ENCODE measurements at places on chromosomes 13 and 19.

DNA sequence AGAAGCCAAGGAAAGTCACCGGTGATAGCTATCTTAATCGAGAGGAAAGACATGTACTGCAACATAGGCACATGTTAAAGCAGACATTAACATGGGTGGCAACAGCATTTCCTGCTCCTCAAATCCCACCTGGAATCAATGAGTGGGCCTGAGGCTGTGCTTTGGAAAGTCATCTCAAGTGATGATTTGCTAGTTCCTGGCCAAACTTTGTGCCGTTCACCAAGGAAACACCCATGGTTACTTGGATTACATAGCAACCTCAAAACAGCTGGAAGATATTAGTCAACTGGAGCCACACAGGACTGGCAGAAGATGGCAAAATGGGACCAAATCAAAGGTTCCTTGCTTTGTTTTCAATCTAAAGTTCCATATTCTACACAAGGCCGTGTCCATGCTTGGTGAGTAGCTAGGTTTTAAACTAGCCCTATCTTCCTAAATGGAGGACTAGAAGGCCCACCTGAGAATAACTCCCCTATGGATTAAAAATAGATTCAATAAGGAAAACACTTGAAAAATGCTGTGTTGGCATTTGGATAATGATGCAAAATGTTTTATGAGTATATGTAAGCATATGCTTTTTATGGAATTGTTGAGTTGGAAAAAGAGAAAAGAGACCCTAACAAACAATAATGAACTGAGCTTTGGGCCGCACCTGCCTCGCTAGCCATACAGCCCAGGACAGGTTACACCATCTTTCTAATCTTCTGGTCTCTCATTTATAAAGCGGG lies 144.5 kb downstream of the RGCC start:
- no peak for DNase-seq

DNA sequence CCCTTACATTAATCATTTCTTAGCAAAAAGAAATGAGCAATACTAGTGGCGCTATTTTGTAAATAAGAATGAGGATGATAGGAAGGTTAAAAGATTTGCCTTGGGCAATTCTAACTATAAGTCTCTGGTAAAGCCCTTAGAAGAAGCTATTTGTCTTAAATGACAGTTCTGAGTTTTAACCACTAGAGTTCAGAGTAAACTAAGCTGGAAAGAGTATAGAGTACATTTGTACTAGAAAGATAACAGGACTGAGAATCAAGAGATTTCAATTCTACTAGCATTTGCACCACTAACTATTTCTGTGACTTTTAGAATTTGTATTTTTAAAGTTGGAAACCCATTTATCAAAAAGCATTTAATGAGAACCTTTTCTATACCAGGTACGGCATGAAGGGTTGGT lies 750.3 kb downstream of the OLFM4 start:
- no peak for DNase-seq

DNA sequence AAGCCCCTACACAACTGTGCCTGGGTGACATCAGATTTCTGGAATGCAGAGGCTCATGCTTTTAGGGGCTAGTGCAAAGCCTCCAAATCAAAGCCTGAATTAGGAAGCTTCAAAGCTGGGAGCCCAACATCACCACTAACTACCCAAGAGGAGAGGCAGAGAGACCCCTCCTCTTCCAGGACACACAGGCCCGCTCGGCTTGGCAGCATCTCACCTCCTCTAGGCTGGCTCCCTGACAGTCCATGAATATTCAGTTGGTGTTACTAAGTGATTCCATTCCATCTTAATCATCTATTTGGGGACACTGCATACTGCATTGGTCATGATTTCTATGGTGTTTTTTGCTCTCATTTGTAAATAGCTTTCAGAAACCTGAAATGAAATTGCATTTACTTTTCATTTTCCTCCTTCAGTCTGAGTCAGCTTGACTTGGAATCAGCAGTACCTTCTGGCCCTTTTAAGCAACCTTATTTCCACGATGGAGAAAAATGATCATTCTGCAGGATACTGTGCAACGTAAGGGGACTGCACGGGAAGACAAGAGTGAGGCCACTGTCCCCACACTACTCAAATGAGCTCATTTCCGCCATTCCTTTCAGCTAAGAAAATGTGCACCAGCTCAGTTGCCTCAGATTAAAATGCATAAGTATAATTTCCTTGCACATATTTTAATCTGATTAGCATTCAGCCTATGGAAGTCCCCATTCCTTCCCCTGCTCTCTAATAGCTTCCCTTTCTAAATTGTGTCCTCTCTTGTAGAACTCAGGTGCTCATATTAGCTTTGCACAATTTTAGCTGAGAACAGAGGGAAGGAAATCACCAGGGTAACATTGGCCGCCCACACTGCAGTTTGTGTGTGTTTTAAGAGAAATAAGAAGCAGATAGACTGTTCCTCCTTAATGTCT lies 219.9 kb downstream of the RFC3 start:
- DNase-seq, result peak; percentile 52

DNA sequence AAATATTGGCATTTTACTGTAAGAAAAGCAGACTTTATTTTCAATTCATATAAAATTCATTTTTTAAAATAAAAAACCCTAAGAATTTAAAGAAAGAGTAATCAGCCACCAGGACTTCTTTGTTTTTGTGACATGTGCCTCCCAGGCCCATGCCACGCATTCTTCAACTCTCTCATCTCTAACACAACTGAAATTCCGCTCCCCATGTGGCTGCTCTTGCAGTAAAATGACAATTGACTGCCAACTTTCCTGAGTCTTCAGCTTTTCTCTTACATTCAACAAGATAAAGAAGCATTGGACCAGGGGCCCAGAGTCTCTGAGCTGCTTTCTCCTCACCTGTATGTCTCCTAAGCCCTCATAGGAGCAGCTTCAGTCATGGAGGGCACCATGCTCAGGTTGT lies 372.1 kb downstream of the UQCRFS1 start:
- no peak for DNase-seq

- no peak for DNase-seq
These were observed 32.8 kb downstream of the TINCR start for GRCh38 chr19:5534787-5535586.

DNA sequence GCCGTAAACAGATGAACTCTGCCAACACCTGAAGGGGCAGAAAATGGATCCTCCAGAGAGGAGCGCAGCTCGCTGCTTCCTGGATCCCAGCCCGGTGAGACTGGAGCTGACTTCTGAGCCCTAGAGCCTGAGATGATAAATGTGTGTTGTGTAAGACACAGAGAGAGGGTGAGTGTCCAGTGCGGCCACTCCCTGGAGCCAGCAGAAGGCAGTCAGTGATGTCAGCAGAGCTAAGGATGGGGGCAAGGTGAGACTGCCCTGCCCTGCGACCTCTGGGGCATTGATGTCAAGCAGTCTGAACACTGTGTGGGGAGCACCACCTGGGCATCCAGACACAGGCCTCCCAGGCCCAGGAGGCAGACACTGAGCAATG lies 9.7 kb upstream of the SLC35E1 start:
- no peak for DNase-seq

- no peak for DNase-seq
These were observed 402.2 kb upstream of the ZNF507 start for GRCh38 chr19:31943191-31943661.

DNA sequence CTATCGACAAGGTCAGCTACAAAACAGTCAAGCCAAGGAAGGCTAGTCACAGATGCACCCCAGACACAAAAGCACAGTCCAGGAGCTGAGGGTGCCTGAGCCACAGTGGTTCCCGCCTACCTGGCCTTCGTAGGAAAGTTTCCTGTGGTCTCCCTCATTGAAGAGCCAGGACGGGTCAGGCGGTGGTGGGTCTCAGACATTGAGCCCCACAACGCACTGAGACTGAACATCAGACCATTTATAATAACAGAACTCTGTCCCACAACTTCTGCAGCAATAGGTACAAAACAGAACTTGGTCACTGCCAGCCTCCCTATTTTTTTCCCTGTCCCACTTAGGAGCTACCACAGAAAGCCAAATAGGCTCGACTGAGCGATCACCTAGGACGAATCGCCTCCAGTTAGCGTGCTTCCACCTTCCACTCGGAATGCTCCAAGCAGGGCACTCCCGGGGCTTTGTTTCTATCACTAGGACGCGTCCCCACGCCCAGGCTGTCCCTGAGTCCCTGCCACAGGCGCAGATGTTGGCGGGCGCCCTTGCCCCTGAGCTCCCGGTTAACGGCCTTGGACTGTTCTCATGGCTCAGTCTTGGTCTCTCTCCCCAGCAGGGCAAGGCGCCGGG lies 640 bp upstream of the ZNF544 start:
- DNase-seq, result no peak

- DNase-seq, result no peak
These were observed 159.9 kb upstream of the STARD13 start for GRCh38 chr13:33445476-33445875.

DNA sequence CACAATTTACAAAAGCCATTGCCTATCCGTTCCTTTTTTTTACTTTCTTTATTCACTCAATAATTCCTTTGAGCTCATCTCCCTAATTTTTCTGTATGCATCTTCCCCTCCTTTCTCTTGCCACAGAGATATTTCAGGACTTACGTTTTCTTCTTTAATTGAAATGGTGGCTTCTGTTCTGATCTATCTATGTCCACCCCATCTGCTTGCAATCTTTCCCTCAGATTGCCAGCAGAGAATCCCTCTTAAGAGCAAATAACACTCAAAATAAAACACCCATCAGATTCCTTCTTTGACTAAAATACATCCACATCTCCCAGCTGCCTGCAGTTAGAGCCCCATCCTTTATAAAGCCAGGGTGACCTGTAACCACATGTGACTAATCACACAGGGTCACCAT lies 478.6 kb downstream of the EFNB2 start:
- no peak for DNase-seq

DNA sequence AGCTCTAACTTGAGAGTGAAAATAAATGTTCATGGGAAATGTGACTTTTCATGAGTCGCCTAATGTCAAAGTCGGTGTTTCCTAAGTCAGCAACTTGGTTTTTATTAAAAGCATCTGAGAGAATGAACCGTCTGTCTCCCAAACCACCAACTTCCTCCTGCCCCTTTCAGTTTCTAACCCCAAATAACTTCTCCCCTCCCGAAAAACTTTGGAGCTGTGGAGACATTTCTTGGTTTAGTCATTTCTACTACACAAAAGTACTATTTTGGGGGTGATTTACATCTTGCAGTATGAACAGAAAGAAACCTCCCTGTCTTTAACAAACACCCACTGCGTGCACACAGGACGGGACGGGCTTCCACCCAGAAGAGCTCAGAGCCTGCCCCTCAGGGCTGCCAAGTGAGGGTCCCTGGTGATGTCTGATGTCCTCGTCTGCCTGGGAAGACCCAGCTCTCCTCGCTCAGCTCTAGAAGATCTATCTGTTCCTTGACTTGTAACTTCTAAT lies 65.0 kb downstream of the RASA3 start:
- DNase-seq, result no peak

DNA sequence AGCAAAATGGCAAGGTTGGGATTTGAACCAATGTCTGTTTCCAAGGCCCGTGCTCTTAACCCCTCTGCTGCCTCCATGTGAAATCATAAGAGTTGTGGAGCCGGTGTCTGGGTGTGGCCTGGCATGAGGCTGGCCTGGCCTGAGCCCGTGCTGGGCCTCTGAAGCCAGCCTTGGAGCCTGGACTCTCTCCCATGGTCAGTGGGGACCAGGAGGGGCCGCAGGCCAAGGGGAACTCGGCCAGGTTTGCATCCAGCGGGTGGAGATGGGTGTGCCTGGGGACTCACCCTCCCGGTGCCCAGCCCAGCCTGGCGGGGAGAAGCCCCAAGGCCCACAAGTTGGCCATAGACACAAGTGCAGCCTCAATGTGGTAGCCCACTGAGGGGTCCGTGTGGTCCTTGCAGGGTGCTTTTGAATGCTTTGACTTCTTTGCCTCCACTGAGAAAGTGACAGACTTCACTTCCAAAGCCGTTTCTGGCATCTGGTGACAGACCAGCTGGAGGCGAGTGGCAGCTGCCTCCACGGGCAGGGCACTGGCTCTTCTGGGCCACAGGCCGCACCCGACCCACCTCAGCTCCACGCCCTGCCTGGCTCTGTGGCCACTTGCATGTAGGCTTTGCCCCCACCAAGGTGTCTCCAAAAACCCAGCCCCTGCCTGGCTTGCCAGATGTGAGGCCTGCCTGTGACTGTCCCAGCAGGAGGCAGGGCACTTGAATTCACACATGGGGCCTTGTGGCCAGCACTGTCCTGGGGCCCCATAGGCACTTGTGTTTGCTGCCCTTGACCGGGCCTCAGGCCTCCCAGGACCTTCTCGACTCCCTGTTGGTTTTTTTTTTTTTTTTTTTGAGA lies 26.2 kb upstream of the NCCRP1 start:
- no peak for DNase-seq

GRCh38 chr13:98575904-98576199 lies 1.1 kb downstream of the STK24 start:
- no peak for DNase-seq

DNA sequence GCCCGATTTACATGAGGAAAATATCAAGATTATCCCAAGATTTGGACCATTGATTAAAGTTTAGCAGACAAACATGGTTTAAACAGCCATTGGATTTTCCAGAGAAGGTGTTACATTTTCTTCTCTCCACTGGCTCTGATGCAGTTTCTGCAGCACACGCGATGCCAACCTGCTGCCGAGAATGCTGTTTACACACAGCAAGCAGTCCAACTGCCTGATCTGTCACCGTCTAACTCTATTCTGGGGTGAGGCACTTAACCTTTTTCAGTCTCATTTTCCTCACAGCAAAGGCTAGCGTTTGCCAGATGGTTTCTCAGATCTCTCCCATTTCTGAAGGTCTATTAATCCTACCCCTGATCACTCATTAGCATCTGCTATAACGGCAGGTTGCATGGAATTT lies 763.5 kb upstream of the GPC6 start:
- no peak for DNase-seq

DNA sequence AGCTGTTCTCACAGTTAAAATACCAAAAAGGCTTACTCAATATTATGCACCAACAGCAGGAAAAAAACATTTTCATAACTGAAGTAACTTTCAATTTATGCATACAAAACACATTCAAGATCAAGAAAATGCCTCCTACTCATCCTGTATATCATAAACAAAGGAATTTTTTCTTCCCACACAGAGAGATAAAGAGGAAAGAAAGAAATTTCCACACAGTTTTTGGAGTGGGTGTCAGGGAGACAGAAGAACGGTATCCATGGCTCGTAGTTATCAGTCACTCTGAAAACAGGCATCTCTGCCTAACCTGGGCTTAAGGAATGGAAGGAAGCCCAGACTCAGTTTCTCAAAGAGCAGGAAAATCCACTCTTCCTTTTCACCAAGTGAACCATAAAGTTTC lies 92.4 kb upstream of the SIAH3 start:
- DNase-seq, result no peak

GRCh38 chr13:112783135-112783977 lies 93.5 kb downstream of the ATP11A start:
- no peak for DNase-seq

DNA sequence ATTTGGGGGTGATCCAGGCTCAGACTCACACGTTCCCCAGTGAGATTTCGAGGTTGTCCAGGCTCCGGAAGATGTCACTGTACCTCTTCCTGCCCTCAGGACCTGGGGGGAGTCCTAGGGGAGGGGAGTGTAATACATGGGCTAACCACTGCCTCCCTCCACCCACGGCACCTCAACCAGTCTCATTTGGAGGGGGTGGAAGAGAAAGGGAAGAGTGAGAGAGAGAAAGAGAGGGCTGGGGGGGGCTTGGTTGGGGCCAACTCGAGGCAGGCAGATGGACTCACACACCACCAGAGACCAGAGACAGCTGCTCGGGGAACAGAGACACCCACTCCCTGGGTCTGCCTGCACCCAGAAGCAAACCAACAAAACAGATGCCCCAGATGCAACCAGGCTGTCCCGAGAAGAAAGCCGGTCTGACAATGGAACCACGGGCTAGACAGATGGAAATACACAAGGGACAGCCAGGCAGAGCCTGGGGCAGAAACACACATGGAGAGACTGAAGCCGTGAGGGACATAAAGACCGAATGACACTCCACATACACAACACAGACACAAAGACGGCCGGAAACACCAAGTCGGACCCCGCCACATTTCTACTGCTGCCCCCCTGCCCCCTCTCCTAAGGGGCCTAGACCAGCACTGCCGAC lies 825 bp downstream of the GMIP start:
- DNase-seq, result no peak

Measured in head of caudate nucleus (tissue), 42 donors.